Thoracic aorta (tissue), 2 donors: ENCODE measurements at places on chromosomes 1 and 21. TPM values are rescaled to one million over a fixed set of nuclear protein-coding genes. Genes with fewer than 3 reads are reported as not detected.

Gene OR2L3
- not detected for total RNA-seq

DNA sequence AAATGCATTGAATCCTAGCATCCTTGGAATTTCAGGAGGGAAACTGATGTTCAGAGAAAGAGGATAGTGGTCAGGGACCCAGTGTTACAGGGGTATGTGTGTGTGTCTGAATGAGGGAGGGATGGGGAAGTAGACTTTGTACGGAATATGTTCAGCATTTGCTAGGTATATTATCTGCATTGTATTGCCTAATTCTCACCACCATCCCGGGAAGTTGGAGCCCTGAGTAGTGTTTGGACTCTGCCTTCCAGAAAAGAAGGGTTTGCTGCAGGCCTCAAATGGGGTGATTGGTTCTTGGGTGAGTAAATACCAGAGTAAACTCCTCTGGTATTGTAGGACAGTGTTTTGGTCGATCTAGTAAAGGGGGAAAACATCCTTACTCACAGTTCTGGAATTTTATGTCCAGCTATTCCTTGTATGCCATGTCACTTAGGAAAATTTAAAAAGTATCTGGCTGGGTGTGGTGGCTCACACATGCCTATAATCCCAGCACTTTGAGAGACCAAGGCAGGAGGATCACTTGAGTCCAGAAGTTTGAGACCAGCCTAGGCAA, 7.1 kb upstream of the ZNF496 start:
- no peaks in the 10 kb centered on the region for H3K36me3 ChIP-seq
- H3K4me3 ChIP-seq = no peak overlapping the region
- no peak overlapping the region for H3K27ac ChIP-seq
- no peaks in the 10 kb centered on the region for H3K4me1 ChIP-seq

Gene CHI3L2
- total RNA-seq = 5.9 TPM

DNA sequence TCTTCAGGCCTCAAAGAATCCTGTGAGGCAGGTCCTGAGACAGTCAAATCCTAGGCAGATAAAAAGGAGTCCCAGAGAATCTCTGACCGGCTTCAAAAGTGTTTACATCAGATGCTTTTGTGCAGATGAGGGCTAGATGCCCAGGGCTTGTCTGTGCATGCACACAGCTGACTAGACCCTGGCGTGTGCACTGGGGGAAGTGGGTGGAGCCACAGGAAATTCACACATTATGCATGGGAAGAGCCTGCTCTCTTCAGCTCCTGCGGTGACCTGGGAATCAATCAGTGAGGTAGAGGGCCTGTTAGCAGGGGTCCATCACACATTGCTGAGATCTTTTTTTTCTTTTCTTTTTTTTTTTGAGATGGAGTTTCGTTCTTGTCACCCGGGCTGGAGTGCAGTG, 36.6 kb upstream of the NHLH2 start:
- H3K36me3 ChIP-seq = no peaks in the 10 kb centered on the region
- no peaks in the 10 kb centered on the region for H3K27me3 ChIP-seq
- H3K27ac ChIP-seq = no peak overlapping the region
- H3K4me1 ChIP-seq = no peaks in the 10 kb centered on the region
